GM13977 (cell line): ENCODE measurements at places on chromosomes 13 and 19.

- DNase-seq: no peak
These were observed 438.3 kb downstream of the RFC3 start for GRCh38 chr13:34256236-34256635.

GRCh38 chr19:18475762-18476331 is 37.9 kb upstream of the ISYNA1 start:
- no peak for DNase-seq

DNA sequence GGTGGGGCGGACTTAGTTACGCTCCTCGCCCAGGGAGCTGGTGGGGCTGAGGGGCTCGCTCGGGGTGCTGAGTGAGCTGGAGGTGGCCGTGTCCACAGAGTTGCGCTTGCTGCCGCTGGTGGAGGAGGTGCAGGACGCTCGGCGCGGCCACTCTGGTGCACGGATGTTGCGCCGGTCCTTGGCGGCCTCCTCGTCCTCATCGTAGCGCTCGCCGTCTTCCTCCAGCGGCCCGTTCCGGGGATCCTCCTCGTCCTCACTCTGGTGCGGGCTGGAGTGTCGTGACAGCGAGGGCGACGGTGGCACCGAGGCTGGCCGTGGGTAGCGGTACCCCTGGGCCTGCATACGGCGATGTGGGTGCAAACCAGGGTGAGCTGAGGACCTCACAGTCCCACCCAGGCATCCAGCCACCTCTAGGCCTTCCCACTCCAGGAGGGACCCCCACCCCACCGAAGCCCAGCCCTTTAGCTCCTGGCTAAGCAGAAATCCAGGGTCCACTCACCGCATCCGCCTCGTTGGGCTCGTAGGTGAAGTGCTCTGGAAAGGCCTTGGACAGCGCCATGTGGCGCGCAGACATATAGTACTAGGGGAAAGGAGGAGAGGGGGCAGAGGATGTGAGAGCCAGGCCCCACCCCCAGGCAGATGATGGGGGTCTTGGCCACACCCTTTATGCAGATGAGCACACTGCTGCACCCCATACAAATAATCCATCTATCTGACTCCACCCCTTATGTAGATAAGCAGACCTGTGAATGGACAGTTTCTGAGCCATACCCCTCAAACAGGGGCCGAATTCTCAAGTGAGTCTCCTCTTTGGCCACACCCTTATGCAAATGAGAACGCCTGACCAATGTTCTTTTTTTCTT is 4.4 kb downstream of the FTL start:
- no peak for DNase-seq

GRCh38 chr19:49114630-49115363 is 627 bp downstream of the LIN7B start:
- peak; percentile 57 for DNase-seq

DNA sequence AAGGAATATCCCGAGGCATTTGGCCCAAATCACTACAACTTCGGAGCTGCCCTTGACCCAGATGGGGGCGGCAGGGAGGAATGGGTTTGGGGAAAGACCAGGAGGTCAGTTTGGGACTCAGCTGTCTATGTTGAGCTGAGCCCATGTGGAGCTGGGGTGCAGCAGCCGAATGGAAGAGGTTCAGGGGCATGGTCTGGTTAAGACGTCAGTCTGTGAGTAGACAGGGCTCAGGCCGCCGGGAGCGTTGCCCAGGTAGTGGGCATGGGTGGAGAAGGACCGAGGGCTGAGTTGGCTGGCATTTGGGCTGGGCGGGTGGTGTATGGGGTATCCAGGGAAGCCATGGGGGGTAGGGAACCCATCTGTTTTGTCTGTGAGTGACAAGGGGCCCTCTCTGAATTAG is 9.3 kb upstream of the SCN1B start:
- DNase-seq: no peak

- DNase-seq: no peak
These were observed 143.5 kb upstream of the UBL3 start for GRCh38 chr13:29993716-29994488.

- DNase-seq: no peak
These were observed 69.4 kb downstream of the PSPC1 start for GRCh38 chr13:19713186-19713965.

GRCh38 chr19:50330365-50331078 is 1.3 kb upstream of the KCNC3 start:
- peak; percentile 93 for DNase-seq

GRCh38 chr19:12777217-12778016 is 2.1 kb upstream of the HOOK2 start:
- peak; percentile 82 for DNase-seq

DNA sequence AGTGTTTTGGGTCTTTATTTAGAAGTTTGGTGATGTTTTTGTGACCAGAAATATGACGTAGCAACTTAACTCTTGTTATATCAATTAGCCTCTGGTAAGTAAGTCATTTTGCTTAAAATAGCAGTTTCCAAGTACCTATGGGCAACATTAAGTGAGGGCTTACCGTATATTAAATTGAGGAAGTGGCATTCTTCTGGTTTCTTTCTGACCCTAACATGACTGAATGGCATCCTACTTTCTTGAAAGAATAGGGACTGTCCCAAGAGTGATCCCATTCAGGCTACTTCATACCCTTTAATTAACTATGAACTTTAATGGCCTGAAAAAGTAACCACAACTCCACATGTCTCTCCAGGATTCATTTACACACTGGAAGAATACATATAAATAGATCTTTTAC is 106.6 kb downstream of the MZT1 start:
- DNase-seq: no peak

DNA sequence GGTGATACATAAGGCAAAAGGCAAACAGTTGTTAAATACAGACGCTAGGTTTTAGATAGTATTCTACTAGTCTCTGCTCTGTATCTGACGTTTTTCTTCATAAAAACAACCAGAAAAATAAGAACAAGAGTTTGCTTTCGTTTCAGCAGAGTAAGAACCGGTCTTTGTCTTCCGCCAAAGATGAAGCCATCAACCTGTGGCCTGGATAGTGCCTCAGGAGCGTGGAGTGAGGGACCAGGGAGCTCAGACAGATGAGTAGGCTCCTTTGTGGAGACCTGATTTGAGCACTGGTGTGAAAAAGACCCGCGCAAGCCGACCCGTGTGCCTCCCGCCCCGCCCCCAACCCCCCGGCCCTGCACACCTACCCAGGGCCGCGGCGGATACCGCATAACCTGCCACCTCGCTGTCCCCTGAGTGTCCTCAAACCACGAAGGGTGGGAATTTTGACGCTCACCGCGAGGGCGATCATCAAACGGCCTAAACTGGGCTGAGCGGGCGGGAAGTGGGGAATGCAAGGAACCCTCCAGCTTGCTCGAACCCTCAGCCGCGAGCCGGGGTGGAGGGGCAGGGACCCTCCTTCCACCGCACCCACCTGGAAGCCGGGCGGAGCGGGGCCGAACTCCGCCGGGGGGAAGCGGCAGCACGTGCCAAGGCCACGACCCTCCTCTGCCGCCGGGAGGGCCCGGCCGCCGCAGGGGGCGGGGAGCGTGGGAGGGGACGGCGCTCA is 866 bp upstream of the LMO7 start:
- peak; percentile 32 for DNase-seq

DNA sequence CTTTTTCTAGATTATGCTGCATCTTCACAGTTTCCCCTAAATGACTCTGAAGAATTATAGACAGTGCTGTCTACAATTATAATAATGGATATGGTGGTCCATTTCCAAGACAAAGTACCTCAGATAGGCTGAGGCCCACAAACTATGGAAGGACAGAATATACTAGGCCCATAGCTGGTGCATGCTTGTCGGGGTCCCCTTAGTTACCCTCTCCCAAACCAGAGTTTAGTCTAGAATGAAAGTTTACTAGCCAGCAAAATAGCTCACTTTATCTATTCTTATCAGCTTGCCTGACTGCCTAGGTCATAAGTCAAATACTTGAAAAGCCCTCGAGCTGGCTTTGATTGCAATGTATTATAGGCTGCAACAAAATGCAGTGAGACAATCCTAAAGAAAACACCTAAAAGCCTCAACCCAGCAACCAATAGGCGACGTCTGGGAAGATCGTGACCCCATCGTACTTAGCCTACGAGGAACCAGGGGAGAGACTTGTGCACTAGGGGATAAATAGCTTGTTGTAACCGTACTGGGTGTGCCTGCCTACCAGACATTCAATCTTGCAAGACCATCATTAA is 785 bp upstream of the IGFL2 start:
- DNase-seq: no peak

- DNase-seq: no peak
These were observed 3.3 kb upstream of the F10 start for GRCh38 chr13:113119166-113119821.

GRCh38 chr13:110209950-110210603 is 96.9 kb downstream of the COL4A1 start:
- DNase-seq: no peak

DNA sequence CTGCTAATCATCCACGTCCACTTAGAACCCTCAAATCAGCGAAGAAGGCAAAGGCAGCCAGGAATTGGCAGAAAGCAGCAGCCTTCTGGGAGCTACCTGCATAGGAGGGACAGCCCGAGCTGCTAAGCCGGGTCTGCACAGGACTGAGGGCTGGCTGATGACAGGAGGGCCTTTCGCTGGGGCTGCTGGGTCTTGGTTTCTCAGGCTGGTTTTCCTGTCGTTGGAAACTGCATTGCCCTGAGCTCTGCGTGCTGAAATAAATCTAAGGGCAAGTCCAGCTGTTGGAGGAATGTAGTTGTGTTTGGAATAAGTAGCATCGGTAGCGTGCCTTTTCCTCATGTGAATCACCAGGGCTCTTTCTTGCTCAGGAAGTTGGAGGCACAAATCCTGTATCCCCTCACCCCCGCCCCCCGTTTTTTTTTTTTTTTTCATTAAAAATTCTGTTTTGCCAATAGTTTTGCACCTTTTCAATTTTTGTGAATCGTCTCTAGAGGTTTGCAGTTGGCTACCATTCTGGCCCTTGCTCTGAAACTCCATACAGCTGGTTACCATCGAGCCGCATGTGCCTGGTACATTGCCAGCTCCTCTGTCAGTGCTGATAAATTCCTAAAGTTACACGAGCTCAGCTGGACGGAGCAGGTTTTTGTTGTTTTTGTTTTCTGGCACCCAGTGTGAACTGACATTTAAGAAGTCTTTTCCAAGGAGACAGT is 193.9 kb upstream of the RNF113B start:
- DNase-seq: no peak

GRCh38 chr19:38210458-38210987 is 13.5 kb downstream of the DPF1 start:
- no peak for DNase-seq

- no peak for DNase-seq
These were observed 23.7 kb upstream of the UBE2L5 start for GRCh38 chr13:30398601-30399072.

DNA sequence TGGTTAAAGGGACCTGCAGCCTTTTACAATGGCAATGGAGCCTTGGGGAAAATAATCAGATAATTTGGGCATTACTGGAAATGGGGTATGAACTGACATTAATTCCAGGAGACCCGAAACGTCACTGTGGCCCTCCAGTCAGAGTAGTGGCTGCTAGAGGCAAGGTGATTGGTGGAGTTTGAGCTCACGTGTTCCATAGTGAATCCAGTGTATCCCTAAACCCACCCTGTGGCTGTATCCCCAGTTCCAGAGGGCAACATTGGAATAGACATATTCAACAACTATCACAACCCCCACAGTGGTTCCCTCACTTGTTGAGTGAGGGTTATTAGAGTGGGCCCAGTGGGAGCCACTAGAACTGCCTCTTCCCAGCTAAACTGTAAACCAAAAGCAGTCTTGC is 3.3 kb upstream of the LILRA2 start:
- DNase-seq: no peak

DNA sequence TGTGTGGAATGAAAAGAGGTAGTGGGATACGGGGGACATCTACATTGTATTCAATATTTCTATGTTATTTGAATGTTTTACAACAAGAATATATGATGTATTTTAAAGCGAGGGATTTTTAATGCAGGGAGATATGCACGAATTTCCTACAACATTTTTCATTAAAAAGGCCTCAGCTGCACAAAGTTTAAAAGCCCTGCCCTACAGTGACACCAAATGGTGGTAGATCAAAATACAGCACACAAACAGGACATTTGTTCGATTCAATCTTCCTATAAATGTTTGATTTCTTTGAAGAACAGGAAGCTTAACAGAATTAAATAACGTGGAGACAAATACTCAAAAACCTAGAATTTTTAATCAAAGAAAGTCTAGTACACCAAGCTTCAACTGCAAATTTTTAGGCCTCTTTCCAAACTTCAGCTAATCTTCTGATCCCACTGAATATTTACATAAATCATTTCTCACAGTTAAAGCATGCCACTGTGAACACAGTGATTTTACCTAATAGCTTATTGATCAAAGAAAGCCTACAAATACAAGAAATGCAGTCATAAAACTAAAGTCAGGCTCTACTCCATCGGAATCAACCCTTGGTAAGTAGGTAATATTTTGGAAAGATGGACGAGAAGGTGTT is 257.2 kb downstream of the DIAPH3 start:
- peak; percentile 9 for DNase-seq

- no peak for DNase-seq
These were observed 167.6 kb downstream of the DCT start for GRCh38 chr13:94311893-94312292.

DNA sequence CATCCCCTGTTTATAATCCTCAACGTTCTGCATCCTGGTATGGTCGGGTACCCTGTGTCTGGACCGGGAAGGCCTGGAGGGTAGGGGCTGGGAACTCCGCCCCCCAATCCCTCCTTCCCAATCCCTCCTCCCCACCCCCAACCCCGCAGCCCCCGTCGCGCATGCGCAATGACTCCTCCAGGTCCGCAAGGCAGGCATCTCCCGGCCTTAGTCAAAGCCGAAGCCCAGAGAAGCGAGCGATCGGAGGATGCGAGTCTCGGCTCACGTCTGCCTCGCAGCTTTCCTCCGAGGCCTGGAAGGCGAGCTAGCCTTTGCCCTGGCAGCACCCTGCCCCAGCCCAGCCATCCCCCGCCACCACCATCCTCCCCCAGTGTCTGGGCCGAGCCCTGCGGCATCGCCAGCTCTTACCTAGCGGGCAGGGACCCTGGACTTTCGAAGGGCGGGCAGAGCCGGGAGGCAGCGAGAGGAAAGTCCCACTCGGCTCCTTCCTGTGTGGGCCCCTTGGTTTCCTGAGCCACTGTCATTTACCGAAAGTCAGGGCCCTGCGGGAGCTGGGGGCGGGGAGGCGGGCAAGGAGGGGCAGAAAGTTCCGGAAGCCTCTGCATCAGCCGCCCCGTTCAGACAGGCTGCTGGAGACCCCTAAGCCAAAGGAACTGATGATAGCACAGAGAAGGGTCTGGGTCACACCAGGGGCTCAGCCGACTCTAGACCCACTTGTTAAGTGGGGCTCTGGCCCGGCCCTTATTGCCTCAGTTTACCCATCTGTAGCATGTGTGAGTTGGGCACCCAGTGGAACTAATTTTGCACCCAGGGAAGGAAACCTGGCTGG is at the start of gene JAK3:
Gene JAK3, minus strand, starts transcription at position 445 of the 829 bp plus-strand sequence. CDS start 3,565 bp downstream, outside the sequence.
- peak; percentile 89 for DNase-seq

GRCh38 chr19:45809643-45810159 is 5.4 kb downstream of the RSPH6A start:
- no peak for DNase-seq
